Smooth muscle cell of the brain vasculature (primary cell): ENCODE measurements at places on chromosomes 11 and 22.

DNA sequence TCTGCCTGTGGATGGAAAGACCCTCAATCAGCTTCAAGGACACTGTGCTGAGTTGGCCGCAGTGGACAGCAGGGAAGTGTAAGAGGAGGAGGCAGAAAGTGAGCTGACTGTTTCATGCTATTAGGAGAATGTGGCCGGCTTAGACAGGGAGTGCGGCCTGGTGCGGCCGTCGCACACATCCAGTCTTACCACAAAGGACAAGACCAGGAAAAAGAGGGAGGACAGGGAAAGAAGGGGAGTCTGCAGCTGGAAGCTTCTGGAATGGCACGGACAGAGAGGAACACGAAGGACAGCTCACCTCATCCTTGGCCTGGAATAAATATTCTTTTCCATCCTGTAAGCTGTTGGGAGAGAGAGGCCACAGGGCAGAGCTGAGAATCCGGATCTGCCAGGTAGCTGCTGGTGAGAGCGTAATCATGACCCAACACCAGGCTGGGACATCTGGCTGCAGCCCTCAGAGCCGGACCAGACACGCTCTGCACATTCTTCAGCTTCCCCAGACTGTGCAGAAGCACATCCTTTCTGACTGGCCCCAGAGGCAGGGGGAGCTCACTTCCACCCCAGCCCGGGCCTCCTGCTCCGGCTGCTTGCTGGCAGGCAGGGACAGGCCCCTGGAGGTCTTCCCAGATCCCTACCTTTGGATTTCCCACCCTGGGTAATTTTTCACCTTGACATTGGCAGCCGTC, 8.6 kb upstream of the RBM4B start:
- no peak for DNase-seq

- no peak for DNase-seq
Observed at GRCh38 chr22:20606041-20606783, 98.8 kb downstream of the MED15 start.

- no peak for DNase-seq
Observed at GRCh38 chr11:79113054-79113690, 327.7 kb downstream of the TENM4 start.

DNA sequence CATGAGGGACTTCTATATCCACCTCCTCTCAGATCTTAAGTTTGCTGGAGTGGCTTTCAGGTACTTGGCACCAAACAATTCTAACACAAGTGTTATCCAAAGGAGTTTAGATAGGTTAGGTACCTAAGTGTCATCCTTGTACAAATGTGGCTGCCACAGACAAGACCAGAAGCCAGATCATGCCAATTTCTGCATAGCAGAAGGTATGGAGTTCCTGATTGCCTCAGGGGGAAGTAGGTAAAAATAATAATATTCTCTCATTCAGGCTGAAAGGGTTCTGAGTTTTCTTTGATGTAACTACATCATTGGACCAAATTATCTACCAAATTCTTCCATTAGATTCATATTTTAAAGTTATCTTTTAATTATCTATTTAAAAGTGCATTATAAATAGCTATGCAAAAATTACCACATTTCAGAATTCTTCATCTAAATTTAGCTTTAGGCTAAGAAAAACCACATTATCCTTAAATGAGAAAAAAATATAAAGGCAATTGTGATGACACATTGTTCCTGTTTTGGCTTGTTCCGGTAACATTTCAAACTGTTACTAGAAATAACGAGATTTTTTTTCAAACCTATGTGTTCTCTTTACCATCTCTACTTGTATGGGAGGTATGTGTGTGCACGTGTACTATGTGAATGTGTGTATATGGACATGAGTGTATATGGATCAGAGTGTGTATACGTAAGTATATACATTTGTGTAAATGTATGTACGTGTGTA, 66.2 kb upstream of the POU2AF2 start:
- no peak for DNase-seq

DNA sequence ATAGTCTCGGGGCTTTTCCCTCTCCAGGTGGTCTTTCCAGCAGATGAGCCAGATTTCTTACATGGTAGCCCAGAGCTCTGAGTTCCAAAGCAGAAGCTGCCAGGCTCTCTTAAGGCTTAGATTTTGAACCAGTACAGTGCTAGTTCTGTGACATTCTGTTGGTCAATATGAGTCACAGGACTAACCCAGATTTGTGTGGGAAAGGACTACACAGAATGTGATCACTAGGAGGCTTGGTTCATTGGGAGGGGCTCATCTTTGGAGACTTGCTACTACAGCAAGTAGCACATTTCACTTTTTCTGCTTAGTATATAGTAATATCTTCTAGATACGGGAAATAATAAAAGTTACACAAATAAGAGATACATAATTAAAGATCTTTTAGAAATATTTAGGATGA, 24.1 kb downstream of the RNF214 start:
- no peak for DNase-seq

- DNase-seq, result no peak
Observed at GRCh38 chr11:8829556-8829955, 81.4 kb upstream of the AKIP1 start.

- DNase-seq, result no peak
Observed at GRCh38 chr22:42938976-42939375, 76.0 kb downstream of the PACSIN2 start.

GRCh38 chr11:11373934-11374333, 20.9 kb upstream of the CSNK2A3 start:
- DNase-seq, result no peak

- DNase-seq, result no peak
Observed at GRCh38 chr11:40130427-40130826, 1329.0 kb downstream of the LRRC4C start.

DNA sequence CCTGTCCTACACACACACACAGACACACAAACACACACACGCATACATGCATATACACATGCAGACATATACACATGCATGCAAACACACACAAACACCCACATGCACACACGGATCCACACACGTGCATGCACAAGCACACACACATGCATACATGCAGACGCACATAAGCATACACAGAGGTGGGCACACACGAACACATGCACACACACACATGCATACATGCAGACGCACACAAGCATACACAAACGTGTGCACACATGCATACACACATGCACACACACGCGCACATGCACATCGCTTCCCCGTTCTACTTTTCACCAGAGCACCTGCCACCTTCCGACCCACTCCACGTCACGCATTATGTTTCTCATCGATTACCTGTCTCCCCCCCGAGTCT, 13.2 kb downstream of the PHF21B start:
- no peak for DNase-seq

DNA sequence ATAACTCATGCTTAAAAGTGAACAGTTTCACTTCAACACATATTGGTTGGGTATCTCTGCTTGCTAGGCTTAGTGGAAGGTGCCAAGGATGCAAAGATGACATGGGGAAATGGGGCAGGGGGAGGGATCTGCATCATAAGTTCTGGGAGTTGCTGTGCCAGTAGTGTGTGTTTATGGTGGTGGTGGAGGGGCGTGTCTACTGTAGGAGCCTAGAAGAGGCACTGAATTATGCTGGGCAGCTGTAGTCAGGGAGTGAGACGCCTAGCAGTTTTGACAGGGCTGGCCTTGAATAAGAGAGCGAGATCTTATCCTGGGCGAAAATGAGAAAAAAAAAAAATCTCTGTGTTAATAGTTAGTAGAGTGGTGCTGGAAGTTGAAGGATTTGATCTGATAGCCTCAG, 3.0 kb downstream of the ELMOD1 start:
- no peak for DNase-seq
